Fibroblast of upper back skin (primary cell): ENCODE measurements at places on chromosomes 4 and X.
A peak's percentile ranks its signal among the peaks of the same experiment; 100 is the strongest.

DNA sequence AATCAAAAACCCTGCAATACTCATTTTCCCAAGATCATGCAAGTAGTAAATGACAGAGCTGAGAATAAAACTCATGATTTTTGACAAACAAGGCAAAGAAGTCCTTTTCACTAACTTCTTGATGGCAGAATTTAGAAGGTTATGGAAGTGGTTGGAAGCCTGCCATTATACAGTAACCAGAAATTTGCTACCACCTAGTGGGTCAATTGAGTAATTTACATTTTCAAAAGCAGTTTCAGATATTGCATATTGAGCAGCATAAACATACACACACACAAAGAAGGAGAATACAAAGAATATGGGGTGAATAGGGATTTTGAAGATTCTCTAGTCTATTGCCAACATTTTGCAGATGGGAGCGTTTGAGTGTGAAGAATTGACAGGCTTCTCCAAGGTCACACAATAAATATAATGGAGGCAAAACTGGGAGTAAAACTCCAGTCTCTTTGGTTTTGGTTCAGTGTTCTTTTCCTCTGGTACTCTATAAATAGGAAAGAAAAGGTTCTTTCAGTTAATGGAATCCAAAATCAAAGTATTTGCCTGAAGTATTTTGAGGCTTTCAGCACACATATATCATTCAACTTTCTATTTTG lies 70.2 kb downstream of the GC start:
- peak; percentile 66 for DNase-seq

DNA sequence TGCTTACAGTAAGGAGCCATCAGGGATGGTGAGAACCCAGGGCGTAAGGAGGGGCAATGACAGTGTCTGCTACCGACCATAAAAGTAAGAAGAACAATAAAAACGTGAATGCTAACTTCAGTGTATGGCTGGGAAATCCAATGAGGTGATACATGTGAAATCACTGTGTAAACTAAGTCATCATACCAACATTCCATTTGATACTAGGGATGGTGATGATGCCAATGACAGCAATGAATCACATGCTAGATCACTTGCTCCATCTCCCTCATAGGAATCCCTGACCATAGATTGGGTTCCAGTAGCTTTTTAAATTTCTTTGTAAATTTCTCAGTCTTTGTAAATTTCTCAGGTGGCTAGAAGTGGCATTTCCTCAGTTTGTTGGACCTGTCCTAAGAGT lies 146.3 kb downstream of the SMIM20 start:
- DNase-seq, result peak; percentile 10

DNA sequence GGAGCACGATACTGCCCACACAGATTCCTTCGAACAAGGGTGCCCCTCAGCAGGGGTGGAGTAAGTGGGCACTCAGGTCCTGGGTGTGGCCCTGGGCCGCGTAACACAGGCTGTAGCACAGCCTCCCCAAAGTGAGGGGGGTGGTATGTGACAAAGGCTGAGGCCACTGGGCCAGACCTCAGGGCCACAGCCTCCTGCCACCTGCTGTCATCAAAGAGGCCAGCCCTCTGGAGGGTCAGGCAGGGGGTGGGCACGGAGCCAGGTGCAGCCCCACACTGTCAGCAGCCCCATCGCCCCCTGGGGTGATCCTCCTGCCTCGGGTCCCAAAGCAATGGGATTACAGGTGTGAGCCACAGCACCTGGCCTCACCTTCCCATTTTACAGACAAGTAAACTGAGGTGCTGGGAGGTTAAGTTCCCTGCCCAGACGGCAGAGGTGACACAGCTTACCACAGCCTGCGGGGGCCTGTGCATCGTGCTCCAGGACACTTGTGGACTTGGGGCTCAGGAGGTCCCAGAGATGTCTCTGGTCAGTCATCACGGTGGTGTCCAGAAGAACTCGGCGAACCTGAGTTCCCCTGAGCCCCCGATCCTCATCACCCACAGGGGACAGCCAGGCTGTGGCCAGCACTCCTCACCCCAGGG lies 27.5 kb upstream of the MXD4 start:
- DNase-seq, result no peak

DNA sequence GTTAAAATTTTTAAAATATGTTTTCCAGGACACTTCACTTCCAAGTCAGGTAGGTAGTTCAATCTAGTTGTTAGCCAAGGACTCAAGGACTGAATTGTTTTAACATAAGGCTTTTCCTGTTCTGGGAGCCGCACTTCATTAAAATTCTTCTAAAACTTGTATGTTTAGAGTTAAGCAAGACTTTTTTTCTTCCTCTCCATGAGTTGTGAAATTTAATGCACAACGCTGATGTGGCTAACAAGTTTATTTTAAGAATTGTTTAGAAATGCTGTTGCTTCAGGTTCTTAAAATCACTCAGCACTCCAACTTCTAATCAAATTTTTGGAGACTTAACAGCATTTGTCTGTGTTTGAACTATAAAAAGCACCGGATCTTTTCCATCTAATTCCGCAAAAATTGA lies 49.7 kb downstream of the XIAP start:
- no peak for DNase-seq

- DNase-seq, result no peak
These were observed 467.5 kb downstream of the PACRGL start for GRCh38 chr4:21167711-21168110.

GRCh38 chr4:818106-818921 lies 7.6 kb downstream of the CPLX1 start:
- no peak for DNase-seq

DNA sequence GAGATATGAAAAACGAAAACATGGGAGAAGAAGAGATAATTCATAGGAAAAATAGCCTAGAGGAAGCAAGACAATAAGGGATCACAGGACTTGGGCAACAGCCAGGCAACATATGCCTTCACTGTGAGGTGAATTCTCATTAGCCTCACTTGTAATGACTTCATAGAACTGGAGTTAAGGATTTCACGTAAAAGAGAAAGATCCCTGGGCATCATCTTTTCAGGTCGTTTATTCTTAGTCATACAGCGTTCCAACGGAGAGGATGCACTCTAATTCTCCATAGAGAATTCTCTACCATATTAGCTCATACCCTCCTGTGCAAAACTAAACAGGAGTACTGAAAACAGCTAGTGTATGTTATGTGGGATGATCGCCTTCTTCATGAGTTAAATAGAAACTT lies 1.4 kb downstream of the PRKG2 start:
- no peak for DNase-seq

GRCh38 chrX:68844581-68844980 lies 15.8 kb downstream of the EFNB1 start:
- DNase-seq, result no peak

GRCh38 chr4:41384992-41385391 lies 128.3 kb downstream of the UCHL1 start:
- DNase-seq, result no peak

- no peak for DNase-seq
These were observed 14.5 kb upstream of the NALF2 start for GRCh38 chrX:69489625-69490024.

DNA sequence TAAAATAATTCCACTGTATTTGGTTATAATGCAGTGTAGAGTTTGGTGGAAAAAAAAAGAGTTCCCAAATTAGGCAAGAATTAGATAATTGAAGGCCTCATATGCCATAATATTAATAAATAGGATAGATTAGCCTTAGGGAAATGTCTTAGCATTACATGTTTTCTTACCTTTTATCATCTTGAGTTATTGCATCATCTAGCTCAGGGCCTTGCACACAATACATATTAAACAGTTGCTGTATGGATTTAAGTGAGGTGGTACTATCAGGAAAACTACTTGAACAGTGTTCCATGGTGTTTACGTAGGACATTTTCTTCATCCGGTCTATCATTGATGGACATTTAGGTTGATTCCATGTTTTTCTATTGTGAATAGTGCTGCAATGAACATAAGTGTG lies 419.4 kb downstream of the EPHA5 start:
- DNase-seq, result no peak

GRCh38 chr4:116752027-116752426 lies 333.3 kb downstream of the TRAM1L1 start:
- DNase-seq, result no peak

DNA sequence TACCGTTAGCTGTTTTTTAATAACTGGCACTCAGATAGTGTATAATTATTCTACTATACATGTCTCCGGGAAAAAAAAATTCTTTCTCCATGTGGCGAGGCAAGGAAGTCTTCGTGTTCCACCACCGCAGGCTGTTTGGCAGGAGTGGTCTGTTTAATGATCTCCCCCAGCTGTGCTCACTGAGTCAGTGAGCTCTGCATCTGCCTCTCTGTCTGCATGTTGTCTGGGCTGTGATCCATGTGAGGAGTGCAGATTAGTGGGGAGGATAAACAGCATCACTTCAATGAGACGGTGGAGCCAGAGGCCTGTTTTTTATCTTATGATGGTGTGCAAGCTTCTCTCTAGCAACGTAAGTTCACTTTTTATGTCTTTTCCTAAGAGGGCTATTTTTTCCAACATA lies 69.8 kb downstream of the RPS3A start:
- DNase-seq, result peak; percentile 98

DNA sequence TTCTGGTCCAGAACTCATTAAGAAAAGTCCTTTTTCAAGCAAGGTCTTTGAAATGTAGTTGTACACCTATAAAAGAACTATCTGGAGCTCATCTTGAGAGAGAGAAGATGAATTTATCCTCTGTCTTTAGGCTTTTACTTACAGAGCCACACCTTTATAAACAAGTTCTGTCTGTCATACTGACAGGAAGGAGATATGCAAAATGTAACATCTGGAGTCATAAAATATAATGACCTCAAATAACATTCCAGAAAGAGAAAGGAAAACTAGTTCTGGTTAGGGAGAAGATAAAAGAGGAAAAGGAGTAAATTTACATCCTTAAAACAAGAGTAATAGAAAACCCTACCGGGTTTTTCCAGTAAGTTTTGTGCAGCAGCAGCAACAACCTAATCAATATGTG lies 1.3 kb downstream of the INPP4B start:
- DNase-seq, result no peak

GRCh38 chr4:13399257-13399656 lies 84.9 kb downstream of the RAB28 start:
- DNase-seq, result peak; percentile 16

GRCh38 chrX:153455571-153455970 lies 9.7 kb upstream of the TREX2 start:
- DNase-seq, result no peak

DNA sequence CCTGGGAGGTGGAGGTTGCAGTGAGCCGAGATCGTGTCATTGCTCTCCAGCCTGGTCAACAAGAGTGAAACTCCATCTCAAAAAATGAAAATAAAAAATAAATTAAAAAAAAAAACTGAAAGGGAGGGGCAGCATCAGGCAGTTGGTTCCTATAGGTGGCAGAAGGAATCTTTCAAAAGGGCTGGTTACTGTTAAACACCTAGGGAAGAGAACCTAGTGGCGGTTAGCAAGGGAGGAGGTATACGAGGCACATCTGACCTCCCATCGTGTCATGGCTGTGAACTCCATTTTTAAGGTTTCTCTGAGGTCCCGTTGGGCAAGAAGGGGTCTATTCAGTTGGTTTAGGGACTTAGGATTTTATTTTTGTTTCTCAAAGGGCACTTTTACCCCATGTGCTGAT lies 150.1 kb downstream of the SLC7A11 start:
- no peak for DNase-seq
